ENCODE measurements at places on chromosomes 16 and 17.
A peak's percentile ranks its signal among the peaks of the same experiment; 100 is the strongest.

- DNase-seq: no peak
Observed at GRCh38 chr16:30377050-30377811, 2.6 kb downstream of the MYL11 start.

DNA sequence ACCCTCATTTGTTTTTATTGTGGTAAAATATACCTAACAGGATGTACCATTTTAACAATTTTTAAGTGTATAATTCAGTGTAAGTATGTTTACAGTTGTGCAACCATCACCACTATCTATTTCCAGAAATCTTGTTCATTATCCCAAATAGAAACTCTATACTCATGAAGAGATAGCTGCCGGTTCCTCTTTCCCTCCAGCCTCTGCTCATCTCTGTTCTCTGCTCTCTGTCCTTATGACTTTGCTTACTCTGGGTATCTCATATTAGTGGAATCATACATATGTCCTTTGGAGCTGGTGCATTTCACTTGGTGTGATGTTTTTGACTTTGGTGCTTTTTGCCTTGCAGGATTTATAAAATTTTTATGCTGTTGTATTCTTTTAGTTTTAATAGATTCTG, 19.4 kb downstream of the CYLD start:
- no peak for DNase-seq

- DNase-seq: no peak
Observed at GRCh38 chr17:77127735-77128361, 12.9 kb upstream of the SEC14L1 start.

- no peak for DNase-seq
Observed at GRCh38 chr16:72987480-72987901, 60.4 kb downstream of the ZFHX3 start.

GRCh38 chr16:87744750-87745514, 20.9 kb downstream of the KLHDC4 start:
- no peak for DNase-seq

- no peak for DNase-seq
Observed at GRCh38 chr17:11238705-11239104, 2.3 kb upstream of the SHISA6 start.

- no peak for DNase-seq
Observed at GRCh38 chr17:69997332-69997731, 77.7 kb upstream of the KCNJ16 start.

GRCh38 chr16:66906916-66907836, 11.5 kb downstream of the CDH16 start:
- DNase-seq: no peak

GRCh38 chr16:85086347-85087291, 25.7 kb downstream of the CIBAR2 start:
- no peak for DNase-seq

DNA sequence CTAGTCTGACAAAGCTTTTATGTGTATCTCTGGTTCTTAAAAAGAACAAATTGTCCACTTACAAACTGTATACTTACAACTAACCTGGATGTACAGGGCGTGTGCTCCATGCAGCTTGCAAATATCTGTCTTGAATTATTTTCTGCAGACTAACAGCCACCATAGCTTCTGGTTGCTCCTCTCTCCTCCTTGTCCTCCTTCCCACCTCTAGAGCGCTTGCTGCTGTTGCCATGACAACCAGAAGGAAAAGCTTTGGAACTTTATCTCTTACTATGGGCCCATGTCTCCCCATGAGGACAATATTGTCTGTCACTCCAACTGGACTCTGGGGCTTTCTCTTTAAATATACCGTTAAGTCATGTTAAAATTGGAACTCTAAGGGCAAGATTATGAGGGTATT, 71.5 kb upstream of the DHX40 start:
- DNase-seq: peak; percentile 45

- DNase-seq: no peak
Observed at GRCh38 chr16:31458073-31458843, 1.0 kb upstream of the ARMC5 start.

DNA sequence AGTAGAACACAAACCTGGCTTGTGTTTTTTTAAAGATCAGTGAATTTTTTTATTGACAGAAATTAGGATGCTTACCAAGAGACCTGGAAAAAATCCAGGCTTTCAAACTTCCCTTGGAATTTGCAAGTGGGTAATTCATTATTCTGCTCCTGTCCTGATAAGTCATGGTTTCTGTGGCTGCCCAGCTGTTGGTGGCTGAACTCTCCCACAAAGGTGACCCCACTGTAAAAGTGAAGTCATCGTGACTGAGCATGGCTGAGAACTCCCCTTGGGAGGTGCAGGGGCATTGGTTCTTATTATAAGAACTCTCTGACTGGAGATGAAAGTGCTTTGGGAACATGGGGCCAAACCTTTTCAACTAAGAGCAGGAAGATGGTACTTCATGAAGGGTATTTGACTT, 46.6 kb upstream of the TANC2 start:
- DNase-seq: no peak

- DNase-seq: no peak
Observed at GRCh38 chr16:72725643-72726042, 322.3 kb downstream of the ZFHX3 start.

DNA sequence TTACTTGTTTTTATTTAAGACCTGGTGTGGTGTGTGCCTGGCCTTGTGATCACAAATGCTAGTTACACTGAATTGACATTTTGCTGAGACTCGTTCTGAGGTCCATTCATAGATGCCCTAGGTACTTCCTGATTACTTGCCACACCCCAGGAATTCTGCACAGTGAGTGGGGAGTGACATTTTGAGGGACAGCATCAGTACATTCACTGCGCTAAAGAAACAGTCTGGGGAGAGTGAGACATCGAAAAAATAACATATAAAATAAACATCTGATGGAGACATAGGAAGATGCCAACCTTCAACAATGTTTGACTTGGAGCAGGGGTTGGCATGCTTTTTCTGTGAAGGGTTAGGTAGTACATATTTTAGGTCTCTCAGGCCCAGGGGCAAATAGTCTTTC, 30.4 kb downstream of the ABCC1 start:
- DNase-seq: no peak

DNA sequence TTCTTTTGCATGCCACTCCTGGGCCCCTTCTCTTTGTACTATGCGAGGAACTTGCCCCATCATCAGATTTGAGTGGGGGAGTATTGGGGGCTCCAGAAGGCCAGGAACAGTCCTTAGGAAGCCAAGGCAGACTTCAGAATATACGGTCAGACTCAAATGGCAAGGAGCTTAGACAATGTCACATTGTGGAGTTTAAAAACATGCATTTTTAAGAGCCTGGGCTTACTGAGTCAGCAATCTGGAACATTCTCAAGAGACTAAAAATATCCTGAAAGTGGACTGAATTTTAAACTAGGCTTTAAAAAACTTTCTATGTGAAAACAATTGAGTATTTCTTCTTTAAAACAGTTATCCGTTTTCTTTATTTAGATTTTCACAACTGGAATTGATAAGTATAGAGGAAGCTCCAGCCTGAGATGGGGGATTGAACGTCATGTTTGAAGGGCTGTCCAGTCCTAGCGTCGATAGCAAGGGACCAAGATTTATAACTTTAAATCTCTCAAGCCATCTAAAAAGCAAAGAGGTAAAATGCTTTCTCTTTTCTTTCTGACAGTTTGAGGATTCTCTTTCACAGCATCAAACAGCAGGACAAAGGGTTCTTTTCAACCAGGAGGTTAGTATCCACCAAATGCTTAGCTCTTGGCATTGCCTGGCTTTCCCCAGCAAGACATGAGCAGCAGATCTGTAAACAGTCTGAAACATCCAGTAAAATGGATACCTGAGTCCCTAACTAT, 45.8 kb upstream of the CDRT4 start:
- peak; percentile 71 for DNase-seq

- peak; percentile 95 for DNase-seq
Observed at GRCh38 chr17:8153957-8154607, 1.9 kb upstream of the PER1 start.

DNA sequence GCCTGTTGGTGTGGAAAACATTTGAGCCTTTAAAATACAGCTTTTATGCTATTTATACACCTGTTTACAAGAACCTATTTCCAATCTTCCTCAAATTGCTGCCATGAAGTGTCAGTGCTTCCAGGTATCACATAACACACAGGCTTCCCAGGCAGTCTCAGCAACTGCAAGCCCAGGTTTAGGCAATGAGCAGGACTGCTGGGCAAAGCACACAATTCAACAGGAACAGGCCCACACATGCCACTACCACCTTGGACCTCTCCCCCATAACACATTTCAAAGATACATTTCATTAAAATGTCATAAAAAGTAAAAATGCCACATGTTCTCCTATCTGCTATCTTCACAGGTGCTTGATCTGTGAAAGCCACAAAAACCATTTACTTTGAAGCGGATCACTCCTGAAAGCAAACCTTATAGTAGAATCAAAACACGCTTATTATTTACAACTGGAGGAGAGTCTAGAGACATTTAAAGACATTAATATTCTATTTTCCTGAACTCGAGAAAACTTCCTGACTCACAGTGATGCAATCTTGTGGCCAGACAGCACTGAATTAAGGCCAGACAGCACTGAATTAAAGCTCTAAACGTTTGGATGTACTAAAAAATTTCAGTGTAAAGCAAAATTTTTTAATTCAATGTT, 31.5 kb downstream of the ANKFY1 start:
- no peak for DNase-seq

GRCh38 chr16:79810449-79811189, 210.1 kb upstream of the MAF start:
- no peak for DNase-seq
